ENCODE measurements at places on chromosomes 7 and 10.
A peak's percentile ranks its signal among the peaks of the same experiment; 100 is the strongest.

GRCh38 chr7:67729771-67730170 is 733.1 kb downstream of the TYW1 start:
- no peak for DNase-seq

DNA sequence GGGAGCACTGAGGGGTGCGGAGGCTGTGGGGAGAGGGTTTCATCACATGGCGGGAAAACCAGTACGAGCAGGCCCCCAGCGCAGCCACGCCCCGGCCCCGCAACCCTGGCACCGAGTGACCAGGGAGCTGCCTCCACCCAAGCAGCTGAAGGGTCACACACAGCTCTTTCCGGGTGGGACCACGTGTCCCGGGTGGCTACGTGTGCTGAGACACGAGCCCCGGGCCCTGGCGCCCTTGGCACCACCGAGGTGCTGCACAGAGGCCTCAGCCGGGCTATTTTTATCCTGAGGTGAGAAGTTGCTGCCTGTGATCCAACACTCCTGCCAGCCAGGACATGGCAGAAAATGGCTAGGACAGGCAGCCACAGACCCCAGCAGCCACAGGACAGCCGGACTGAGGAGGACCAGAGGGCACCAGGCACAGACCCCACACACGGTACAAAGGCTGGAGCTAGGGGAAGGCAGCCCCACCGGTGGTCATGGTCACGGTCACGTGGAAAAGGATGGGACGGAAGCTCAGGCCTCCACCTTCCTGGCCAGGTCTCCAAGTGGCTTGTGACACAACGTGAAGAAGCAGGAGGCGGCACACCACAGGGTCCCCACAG is 223.7 kb downstream of the MAD1L1 start:
- DNase-seq = no peak

DNA sequence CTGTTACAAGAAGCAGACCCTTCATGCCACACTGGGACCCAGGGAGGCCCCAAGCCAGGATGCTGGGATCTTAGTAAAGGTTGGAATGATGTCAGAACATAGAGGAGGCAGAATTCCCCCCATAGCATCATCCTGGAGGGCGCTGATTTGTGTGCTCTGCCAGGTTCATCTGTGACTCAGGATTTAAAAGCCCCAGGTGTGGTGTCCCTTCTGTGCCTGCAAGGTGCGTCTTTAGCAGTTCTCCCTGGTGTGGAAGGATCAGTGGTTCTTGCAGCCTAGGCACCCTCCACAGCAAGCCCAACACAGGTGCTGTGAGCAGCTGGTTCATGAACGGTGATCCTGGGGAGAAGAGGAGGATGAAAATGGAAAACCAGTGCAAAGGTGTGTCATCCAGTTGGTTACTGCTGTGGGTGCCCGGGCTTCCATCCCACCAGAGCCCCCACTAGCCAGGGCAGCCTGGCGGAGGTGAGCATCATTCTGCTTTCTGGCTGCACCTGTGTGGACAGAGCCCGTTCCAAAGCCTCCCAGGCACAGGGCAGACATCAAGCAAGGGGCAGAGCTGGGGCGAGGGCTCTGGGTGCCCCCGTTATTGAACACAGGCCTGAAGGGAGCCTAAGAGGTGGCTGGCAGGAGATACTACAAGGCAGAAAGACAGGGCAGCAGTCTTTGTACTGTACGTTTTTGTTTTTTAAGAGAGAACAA is 49.5 kb downstream of the IKZF1 start:
- DNase-seq = no peak

DNA sequence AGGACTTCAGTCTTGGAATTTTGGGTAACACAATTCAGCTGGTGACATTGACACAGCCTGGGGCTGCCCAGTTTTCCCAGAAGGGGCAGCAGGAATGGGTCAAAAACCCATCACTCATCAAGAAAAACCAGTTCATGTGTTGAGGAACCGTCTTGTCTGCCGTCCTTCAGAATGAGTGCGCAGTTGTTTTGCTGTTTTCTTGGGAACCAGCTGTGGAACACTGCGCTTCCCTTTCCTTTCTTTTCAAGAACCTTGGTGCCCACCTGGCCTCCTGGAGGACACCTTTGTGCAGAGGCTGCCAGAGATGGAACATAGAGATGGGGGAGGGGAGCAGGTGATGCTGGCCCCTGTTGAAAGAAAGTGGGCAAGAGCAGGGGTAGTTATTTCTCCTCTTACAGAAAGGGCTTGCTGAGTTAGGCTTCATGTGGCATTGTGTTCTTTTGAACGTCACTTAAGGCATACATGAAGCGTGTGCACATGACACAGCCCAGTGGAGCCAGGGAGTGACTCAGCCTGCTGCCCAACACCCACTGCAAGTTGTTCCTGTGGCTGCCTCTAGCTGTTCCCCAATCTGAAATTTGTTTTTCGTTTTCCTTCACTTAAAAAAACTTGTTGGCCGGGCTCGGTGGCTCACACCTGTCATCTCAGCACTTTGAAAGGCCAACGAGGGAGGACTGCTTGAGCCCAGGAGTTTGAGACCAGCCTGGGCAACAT is 87.4 kb upstream of the TNS3 start:
- DNase-seq = peak; percentile 90

- no peak for DNase-seq
Observed at GRCh38 chr10:22320591-22321155, at the start of gene BMI1. Gene BMI1 (plus strand): TSS chr10:22321099. CDS start chr10:22326450, 5,351 bp downstream.

GRCh38 chr10:111295788-111296187 is 219.0 kb downstream of the ADRA2A start:
- DNase-seq = peak; percentile 9
